ENCODE measurements at places on chromosomes 6 and 20.
A peak's percentile ranks its signal among the peaks of the same experiment; 100 is the strongest.

- DNase-seq, result no peak
Measured at GRCh38 chr20:38293491-38294065, 10.4 kb upstream of the BPI start.

GRCh38 chr20:32278199-32278643 is 770 bp downstream of the KIF3B start:
- no peak for DNase-seq

DNA sequence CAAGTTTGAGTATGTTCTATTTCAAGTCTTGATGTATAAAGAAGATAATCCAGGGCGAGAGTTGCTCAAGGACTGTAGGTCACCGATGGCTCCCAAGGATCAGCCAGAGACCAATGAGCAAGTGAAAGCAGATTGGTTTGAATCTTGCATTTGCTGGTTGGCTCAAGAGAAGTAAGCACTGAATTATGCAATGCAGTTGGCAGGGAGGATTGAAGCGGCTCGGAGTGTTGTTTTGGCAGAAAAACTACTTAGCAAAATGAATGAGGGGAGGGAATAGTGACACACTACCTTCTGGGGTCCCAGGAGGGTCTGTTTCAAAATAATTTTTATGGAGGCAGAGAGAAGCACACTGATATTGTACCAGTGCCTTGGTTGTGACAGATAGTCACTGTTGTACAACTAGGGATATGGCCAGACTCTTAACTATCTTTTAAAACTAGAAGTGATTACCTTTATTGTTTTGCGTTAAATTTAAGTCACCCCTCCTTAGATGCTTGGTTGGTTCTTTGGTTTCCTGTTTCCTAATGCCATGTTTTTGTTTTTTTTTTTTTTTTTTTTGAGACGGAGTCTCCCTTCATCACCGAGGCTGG is 15.7 kb downstream of the SASH1 start:
- DNase-seq, result no peak

- no peak for DNase-seq
Measured at GRCh38 chr20:24166123-24166381, 177.5 kb upstream of the GGTLC1 start.

DNA sequence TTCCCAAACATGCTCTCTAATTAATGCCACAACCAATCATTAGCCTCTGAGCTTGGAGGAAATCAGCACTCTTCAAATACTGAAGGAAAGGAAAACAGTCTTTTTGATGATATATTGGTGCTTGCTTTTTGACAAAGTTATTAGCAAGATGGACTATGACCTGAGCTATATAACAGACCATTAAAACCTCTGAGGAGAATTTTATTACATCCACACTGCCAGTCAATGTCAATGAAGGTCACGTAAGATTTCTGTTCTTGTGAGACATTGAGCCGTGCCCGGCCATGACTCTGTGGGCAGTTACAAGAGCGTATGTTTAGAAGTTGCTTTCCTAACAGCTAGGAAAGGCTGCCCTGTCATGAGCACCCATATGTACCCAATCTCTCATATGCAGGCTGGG is 659.0 kb downstream of the UTRN start:
- DNase-seq, result no peak

- no peak for DNase-seq
Measured at GRCh38 chr20:61026173-61026572, 225.9 kb upstream of the CDH4 start.

- no peak for DNase-seq
Measured at GRCh38 chr6:2979819-2980464, 8.6 kb upstream of the SERPINB6 start.

DNA sequence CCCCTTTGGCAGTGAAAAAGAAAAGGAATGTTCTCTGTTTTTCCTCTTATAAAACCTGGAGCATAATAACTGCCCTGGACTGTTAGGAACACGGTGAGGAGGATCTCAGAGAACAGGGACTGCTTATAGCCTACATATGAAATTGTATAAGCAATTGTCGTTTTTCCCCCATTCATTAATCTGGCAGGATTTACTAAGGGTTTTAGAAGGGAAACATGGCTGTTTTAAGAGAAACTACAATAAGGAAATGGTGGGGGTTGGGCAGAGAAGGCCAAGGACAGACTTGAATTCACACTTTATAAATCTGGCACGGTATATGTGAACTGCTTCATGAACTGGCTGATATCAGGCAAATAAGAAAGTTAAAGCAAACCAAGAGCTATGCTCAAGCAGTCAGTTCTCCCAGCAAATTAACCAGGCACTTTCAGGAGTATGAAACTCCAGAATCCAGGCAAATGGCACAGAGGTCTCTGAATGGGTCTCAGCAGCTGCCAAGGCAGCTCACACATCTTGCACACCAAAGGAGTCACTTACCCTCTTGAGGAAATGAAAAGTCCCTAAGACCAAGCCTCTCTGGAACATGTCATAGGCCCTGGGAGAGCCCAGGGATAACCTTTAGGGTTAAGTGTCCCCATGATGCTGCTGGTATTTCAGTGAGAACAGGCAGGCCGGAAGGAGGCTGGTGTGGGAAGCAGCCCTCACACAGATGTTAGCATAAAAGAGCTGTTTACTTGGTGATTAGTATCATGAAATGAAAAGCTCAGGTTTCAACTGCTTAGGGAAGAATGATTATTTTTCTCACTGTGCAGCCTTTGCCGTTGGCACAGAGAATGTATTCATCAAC is 260.5 kb upstream of the MARCKS start:
- peak; percentile 67 for DNase-seq

DNA sequence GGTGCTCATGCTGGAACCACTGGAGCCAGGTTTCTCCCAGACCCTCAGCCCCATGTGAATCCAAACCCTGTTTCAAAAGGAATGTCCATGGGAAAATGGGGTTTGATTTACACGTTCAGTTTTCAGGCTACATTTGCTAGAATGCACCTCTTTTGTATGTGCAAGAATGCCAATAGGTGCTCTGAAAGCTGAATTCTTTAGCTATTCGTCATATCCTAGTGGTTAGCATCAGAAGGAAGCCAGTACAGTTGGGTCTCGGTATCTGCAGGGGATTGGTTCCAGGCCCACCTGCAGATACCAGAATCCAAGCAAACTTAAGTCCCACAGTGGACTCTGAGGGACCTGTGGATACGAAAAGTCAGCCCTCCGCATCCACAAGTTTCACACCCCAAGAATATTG is 93.4 kb downstream of the UST start:
- DNase-seq, result no peak

GRCh38 chr6:149473080-149474052 is 11.4 kb downstream of the ZC3H12D start:
- DNase-seq, result no peak

DNA sequence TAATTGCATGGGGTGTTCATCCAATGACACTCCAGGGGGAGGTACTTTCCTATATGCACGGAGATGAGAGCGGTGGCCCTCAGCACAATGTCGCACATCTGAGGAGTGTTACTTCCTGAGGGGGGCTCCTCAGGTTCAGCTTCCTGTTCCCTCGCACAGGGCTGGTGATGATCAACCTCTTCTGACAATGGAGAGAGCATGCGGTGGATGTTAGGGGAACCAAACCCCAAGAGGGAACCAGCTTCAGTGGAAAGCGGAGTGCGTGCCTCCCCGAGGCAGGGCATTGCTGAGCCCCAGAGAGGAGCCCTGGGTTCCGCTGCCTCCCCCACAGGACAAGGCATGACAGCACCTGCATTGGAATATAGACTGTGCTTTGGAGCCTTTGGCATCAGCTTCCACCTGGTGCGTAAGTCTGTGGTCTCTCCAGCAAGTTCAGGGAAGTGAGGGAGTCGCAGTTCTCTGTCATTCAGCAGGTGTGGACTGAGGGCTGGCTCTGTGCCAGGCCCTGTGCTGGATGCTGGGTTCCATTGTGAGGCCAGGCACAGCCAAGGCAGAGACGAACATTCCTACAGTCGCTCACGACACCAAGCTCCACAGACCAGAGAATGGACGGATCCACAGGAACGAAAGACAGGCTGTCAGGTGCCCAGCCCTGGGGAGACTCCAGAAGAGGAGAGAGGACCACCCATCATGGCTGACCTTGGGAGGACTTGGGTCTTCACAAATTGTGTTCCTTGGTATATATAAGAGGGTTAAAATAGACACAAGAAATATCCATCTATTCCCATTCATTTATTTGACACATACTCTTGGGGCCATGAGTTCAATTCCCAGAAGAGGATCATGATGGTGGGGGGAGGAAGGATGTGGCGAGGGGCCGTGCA is 3.9 kb upstream of the ZNF831 start:
- DNase-seq, result no peak

GRCh38 chr6:14910692-14911547 is 334.9 kb upstream of the JARID2 start:
- DNase-seq, result no peak

- DNase-seq, result no peak
Measured at GRCh38 chr6:78999737-79000136, 78.3 kb downstream of the PHIP start.

DNA sequence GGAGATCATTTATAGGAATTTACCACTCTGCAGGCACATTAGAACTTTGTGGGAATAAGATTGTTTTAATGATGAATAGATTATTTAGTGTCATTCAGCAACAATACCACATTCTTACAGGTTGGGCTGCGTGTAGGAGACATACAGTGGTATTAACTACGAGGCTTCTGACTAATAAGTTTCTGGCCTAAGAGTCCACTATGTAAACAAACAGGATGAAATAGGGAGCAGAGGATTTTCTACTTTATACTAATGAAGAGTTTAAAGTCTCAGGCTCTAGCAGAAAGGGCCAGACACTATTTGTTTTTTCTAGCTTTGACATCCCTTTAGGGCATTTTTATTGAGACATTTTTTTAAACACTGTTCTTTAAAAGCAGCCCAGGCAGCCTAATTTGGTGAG is 75.6 kb downstream of the SLC24A3 start:
- no peak for DNase-seq

GRCh38 chr20:3740615-3741301 is 8.3 kb downstream of the HSPA12B start:
- DNase-seq, result no peak

DNA sequence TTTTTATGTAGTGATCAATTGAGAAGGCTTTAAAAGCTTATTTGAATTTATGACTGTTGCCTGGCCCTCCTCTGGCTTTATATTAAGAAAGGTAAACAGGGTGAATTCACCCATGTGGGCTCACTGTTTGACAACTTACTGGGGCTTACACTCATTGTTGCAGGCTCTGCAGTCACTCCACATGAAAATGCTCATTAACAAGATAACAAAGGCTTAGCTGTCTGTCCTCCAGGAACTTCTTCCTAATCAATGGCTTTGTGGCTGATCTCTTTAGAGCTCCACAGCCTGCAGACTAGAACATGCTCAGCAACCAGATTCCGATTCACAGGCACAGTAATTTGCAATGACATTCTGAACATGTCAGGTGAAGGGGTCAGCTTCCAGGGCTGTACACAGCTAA is 323.2 kb upstream of the MAN1A1 start:
- DNase-seq, result no peak

DNA sequence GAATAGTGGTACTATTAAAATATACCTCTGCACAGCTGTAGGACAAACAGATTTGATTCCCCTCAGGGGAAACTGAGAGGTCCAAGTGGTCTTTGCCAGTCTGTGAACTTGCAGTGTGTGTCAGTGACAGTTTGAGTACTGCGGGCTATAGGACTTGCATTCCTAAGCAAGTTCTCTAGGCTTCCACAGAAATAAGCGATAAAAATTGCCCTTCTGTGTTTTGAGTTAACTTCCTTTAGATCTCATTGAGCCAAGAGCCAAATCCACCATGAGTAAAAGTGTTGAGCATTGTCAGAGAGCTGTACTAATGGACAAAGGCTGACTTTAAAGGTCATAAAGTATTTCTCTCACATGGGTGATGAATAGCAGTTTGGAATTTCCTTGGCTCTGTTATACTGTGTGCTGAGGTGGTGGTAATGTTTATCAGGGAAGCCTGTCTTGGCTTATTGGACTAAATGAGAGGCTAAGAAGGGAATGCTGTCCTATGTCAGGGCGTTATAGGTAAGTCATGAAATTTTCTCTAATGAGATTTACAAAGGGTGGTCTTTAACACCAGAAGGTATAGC is 122.6 kb upstream of the MAP3K7 start:
- no peak for DNase-seq

- DNase-seq, result no peak
Measured at GRCh38 chr20:22438926-22439325, 145.4 kb downstream of the FOXA2 start.

GRCh38 chr6:99492092-99492491 is 23.1 kb downstream of the USP45 start:
- no peak for DNase-seq

DNA sequence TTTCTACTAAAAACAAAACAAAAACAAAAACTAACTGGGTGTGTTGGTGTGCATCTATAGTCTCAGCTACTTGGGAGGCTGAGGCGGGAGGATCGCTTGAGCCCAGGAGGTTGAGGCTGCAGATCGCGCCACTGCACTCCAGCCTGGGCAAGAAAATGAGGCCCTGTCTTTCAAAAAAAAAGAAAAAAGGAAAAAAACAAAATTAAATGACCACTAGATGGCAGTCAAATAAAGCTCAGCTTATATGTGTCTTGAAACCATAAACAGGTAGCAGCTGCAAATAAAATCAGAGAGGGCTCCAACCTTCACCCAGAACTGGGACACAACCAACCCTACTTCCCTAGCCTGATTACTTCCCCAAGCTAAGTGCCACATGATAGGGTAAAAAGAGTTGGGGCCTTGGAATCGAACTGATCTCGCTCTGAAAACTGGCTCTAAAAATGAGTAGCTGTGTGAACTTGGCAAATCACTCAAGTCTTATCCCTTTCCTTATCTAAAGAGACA is 67.1 kb upstream of the ADGRF4 start:
- DNase-seq, result no peak

GRCh38 chr20:57079031-57080005 is 187.1 kb downstream of the BMP7 start:
- no peak for DNase-seq

DNA sequence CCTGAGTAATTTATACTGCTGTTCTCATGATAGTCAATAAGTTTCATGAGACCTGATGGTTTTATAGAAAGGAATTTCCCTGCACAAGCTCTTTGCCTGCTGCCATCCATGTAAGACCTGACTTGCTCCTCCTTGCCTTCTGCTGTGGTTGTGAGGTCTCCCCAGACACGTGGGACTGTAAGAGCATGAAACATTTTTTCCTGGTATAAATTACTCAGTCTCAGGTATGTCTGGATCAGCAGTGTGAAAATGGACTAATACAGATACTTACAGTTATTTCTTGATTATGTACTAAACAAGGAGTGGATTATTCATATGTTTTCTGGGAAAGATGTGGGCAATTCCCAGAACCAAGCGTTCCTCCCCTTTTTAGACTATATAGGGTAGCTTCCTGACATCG is 1.9 kb upstream of the TRIM38 start:
- no peak for DNase-seq

All from NCI-H2081 treated with DMSO at 0.1 percent for 48 hours (cell line).